ENCODE measurements at places on chromosomes 2 and 18. TPM values are rescaled to one million over a fixed set of nuclear protein-coding genes. Genes with fewer than 3 reads are reported as not detected.
A peak's percentile ranks its signal among the peaks of the same experiment; 100 is the strongest.

GRCh38 chr18:13502585-13502984, 223.8 kb downstream of the FAM210A start:
- DNase-seq, result no peak

GRCh38 chr2:200677721-200678532, 92.1 kb downstream of the AOX1 start:
- DNase-seq, result no peak

DNA sequence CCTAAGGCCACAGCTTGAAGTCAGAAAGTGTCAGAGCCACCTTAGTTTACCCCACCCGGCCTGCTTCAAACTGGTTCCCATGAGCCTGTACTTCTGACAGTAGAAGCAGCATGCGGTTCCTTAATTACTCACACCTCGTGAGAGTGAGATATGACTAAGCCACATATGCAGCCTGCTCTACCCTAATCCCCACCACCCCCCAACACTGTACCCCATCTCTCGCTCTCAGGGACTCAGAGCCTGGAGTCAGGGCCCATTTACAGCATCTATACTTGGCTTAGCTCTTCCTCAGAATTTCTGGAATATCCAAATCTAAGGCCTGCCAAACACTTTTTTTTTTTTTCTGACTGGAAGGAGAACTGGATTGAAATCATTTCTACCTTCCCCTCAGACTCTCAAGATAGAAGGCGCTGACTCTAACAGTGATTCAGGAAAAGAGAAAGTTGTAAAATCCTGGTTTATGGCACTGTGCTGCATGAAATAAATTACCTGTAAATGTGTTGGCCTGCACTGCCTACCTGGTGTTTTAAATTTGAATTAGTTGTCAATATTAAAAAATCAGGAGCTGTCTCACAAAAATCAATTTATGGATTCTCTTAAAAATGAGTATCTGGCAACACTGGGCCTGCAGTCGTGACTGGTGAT, 360.0 kb downstream of the RND3 start:
- DNase-seq, result no peak

DNA sequence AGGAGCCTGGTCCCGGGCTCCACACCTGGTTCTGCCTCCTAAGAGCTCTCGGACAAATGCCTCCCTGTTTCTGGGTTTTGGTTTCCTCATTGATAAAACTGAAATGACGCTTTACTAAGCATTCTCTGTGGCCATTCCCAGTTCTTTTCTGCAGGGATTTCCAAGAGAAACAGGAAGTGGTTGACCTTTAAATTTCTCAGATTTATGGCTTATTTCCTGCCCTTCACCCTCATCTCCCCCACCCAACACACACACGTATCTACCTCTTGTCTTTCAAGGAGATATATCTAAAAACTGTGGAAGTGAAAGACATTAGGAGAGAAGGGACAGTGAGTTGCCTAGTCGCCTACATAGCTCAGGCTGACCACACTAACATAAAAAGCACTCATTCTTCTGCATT, 53.0 kb downstream of the PIEZO2 start:
- no peak for DNase-seq

- DNase-seq, result no peak
These were observed 11.8 kb downstream of the ERFE start for GRCh38 chr2:238170386-238171071.

DNA sequence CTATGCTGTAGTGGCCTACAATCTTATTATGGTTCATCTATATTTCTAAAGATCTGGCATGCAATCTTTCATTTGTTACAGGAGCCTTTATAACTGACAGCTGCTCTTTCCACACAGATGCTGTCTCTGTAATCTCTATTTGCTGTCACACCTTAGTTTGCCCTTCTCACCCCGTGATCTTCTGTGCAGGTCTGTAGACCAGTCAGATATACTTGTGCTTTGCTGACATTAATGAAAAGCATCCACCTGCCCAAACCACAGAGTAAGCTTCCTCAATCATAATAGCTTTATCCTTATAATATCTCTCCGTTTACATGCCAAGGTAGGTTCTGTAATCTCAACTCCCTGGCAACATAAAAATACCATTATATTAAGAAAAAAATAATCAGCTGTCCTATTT, 122.4 kb downstream of the GRB14 start:
- DNase-seq, result no peak

DNA sequence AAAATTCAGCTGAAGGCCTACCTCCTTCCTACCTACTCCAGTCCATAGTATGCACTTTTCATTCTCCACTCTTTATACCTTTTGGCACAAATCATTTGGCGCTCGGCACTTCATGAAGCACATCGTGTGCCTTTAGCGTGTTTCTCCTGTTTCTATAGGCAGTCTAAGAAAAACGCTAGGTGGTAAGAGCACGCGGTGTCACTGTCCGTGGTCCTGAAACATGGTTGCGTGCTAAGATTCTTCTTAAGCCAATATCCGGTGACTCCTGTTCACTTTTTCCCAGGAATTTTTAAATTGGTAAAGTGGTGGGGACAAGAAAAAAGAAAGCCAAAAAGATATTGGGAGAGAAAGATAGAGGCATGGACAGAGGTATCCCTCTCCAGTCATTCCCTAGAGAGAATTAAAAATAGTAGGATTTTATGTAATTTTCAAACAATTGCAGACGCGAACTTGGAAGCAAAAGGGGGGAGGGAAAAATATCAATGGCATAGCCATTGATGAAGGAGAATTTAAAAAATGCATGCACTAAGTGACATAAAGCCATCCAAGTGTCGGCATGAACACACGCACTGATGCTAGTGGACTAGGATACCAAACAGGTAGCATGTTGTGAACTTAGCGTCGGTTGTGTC, 1.4 kb upstream of the CTNNA2 start:
- no peak for DNase-seq

GRCh38 chr2:119126650-119127049, 31.9 kb downstream of the C1QL2 start:
- DNase-seq, result peak; percentile 39

DNA sequence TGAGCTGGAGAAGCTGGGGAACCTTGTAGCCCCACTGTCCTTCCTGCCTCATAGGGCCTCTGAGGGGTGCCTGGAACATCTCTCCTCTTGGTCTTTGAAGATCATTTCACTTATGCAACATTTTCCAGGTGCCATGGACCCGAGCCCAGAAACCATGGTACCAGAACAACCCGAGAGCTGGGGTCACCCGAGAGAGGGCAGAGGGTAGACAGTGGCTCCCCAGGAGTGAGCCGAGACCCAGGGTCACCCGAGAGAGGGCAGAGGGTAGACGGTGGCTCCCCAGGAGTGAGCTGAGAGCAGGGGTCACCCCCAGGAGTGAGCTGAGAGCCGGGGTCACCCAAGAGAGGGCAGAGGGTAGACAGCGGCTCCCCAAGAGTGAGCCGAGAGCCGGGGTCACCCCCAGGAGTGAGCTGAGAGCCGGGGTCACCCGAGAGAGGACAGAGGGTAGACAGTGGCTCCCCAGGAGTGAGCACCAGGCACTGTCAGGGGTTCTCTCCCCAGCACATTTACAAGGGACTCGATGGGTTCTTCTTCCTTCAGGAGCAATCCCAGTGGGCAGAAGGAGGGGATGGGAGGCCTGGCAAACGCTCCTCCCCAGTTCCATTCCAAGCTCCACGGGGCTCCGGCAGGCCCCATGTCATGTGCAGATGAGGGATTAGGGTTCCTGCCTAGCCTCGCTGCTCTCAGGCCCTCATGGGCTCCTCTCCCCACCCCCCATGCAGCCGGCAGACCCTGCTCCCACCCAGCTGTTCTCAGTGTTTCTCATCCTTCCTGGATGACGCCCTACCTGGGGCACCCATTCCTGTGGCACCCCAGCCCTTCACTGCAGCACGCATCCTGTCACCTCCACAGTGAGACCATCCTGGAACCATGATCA, 163.5 kb downstream of the RTP5 start:
- no peak for DNase-seq

GRCh38 chr2:203875471-203875870, 7.9 kb downstream of the CTLA4 start:
- no peak for DNase-seq

DNA sequence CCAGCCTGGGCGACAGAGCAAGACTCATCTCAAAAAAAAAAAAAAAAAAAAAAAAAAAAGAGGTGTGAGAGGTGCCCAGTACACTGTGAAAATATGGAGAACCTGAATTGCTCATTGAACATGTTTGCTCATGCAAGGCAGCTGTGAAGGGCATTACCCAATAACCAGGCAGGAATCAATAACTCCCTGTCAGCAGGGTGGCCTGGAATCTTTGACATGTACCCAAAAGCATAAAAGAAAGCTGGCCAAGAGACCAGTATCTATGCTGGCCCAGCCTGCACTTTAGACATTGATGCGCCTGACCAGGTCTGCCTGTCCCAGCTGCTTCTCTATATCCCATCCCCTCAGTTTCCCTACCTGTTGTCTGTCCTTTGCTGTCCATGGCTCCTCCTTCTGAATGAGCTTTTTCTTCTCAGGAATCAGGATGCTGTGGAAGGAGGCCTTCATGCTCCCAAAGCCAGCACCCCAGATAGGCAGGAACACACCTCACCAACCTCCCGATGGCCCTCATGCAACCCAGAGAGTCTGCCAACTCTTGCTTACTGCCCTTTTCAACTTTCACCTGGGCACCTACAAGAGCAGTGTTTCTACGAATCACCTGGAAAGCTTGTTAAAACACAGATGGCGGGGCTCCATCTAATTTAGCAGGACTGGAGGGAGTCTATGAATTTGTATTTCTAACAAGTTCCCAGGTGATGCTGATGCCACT, 83.4 kb upstream of the PPP1CB start:
- no peak for DNase-seq

GRCh38 chr18:62979900-62980299, 264.6 kb downstream of the PHLPP1 start:
- no peak for DNase-seq

DNA sequence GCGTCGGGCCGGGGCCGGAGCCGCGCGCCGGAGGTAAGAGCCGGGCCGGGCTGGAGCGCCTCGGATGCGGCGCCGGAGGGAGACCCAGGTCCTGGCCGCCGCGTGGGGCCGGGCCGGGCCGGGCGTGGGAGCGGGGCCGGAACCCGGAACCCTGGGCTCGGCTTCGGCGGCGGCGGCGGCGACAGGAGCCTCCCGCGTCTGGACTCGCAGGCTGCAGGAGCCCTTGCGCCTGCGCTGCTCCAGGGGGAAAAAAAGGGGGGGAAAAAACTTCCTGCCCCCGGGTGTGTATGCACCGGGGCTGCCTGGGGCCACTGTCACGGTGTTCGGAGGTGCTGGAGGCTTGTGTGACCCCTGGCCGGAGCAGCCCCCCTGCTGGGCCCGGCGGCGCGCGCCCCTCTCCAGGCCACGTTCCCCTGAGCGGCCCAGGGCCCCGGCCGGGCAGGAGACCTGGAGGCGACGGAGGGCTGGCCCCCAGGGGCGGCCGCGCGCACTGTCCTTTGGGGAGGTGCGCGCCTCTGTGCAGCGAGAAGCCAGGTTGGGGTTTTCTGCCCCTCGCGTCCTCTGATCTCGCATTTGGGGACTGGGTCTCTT, 864 bp downstream of the KLHL29 start:
- no peak for DNase-seq

DNA sequence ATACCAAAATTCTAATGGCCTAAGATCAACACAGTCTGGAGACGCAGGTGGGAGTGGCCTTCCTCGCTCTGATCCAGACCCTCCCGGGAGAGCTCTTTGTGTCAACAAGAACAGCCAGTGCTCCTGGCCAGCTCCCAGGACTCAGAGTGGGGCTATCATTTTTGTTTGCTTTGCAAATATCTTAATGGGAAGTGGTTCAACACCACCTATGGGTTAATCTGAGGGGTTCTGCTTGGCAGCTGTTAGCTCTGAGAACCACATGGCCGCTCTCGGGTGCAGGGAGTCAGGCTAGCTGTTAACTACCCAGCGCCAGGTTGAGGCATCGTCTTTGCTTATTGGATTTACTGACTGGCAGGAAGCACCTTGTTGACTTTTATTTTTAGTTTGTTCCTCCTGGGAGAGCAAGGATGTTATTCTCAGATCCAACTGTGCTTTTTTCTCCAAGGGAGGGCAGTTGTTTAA, 184.8 kb upstream of the SP5 start:
- peak; percentile 24 for DNase-seq

DNA sequence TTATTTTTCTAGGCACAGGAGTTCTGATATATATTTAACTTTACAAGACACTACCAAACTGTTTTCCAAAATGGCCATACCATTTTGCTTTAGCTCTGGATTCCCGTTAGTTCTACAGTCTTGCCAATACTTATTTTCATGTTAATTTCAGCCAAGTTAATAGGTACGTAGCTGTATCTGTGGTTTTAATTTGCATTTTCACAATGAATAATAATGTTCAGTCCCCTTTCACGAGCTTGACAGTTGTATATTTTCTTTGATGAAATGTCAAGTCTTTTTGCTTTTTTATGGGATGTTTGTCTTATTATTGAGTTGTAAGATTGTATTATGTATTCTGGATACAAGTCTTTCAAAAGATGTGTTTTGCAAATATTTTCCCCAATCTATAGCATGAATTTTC, 50.6 kb upstream of the GALNT5 start:
- DNase-seq, result no peak

- DNase-seq, result no peak
These were observed 49.6 kb upstream of the TEX51 start for GRCh38 chr2:126849054-126849453.

GRCh38 chr2:226691255-226691654, 108.4 kb downstream of the IRS1 start:
- no peak for DNase-seq

DNA sequence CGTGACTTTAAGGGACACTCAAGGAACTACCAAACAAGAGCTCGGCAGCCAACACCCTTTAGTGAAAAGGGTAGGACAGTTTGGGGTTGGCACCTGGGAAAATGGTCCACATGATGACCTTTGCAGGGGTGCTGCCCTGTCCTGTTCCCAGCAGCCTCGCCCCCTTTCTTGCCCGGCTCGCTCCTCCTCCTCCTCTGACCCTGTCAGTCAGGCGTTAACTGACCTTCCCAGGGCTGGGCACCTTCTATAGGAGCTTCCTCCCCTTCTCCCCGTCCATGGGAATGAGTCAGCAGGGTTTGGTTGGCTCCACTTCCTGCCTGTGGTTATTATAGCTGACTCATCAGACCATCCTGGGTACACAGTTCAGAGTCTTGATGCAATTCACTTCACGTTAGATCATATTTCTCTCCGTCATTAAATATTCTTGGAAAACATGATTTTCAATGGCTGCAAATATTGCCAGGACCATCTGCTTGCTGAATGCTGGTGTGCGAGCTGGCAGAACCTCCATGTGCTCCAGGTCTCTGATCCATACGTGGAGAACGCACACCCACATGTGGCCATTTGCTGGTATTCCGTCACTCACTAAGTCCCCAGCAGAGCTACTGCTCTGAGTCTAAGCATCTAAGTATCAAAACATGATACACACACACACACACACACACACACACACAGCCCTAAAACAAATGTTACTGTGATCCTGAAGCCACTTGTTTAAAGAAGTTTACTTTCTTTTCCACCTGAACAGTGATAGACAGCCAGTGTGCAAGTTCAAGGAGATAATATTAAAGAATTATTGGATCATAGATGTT, 185.0 kb downstream of the ANAPC1 start:
- peak; percentile 94 for DNase-seq

DNA sequence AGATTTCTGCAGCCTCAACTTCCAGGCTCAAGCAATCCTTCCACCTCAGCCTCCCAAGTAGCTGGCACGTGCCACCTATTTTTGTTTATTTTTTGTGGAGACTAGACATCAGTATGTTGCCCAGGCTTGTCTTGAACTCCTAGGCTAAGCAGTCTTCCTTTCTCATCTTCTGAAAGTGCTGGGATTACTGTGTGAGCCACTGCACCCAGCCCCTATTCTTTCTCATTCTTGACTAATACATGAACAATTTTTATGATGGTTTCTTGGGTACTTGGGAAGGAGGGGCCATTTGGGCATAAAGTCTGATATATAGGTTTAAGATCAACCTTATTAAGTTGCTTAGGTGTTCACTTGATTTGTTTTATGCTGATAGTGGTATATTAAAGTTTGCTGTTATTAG, 26.2 kb downstream of the EPC2 start:
- no peak for DNase-seq

Gene CIB4
- total RNA-seq, result not detected

Gene RTP5
- 1.1 TPM for total RNA-seq

Gene SPAST
- total RNA-seq, result 14.5 TPM
